Esophagus squamous epithelium (tissue), 5 donors: ENCODE measurements at places on chromosomes 2 and 18.

DNA sequence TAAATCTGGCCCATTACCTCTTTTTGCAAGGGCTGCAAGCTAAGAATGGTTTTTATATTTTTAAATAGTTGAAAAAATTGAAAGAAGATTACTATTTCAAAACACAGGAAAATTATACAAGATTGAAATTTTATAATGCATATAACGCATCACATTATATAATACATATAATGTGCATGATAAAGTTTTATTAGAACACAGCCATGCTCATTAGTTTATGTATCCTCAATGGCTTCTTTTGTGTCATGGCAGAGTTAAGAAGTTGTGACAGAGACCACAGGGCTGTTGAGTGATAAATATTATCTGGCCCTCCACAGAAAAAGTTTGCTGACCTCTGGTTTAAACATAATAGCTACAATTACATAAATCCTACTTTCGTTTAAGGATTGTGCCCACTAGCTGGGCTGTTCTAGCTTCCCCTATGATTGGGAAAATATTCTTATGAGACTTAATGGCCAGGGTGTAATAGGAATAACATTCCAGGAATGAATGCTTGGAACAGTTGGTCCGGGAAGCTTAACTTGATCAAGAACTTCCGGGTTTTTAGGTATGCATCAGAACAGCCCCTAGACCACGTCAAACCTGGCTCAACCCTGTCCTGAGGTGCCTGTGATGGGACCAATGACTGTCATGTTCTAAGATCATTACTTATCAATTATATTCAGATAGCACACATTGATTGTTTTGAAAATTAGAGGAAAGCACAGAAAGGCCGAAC is 98.7 kb upstream of the LPIN2 start:
- no peak for DNase-seq

- DNase-seq = no peak
Measured at GRCh38 chr2:74653589-74653984, 460 bp upstream of the SEMA4F start.

- no peak for DNase-seq
Measured at GRCh38 chr2:102051692-102052277, 60.0 kb downstream of the IL1R2 start.

DNA sequence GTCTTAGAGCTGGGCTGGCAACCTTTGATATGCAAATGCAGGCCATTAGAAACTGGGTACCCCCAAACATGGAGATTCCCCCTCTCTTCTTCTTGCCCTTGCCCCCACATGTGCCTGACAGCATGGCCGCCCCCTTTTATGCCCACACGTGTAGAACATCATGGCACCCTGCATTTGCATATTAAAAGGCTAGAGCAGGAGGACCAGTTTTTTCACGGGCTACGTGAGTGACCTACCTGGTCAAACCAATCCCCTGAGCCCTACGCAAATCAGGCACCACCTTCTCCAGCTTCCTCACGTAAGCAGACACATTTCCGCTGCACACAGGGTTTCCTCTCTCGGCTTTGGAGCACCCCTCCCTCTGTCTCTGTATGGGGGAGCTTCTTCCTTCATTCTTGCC is 110.9 kb upstream of the COPS8 start:
- no peak for DNase-seq

- DNase-seq = no peak
Measured at GRCh38 chr2:138699421-138699820, 80.8 kb downstream of the NXPH2 start.

- no peak for DNase-seq
Measured at GRCh38 chr2:61529944-61530735, 8.0 kb downstream of the XPO1 start.

DNA sequence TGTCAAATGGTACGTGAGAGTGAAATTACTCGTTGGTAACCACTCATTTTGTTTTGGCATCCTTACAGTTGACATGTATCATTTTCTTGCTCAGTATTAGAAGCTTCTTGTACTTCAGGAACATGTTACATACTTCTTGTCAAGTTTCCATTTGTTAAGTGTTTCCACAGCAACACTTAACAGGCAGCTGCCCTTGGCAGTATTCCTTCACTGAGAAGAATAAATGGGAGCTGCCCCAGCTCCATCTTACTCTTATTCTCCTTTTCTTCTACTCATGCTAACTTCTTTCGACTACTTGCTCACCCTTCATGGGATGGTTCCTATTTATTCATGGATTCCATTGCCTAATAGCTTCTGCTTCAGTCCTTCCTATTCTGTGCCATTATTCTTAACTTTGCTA is 60.1 kb upstream of the TUBA3E start:
- no peak for DNase-seq

DNA sequence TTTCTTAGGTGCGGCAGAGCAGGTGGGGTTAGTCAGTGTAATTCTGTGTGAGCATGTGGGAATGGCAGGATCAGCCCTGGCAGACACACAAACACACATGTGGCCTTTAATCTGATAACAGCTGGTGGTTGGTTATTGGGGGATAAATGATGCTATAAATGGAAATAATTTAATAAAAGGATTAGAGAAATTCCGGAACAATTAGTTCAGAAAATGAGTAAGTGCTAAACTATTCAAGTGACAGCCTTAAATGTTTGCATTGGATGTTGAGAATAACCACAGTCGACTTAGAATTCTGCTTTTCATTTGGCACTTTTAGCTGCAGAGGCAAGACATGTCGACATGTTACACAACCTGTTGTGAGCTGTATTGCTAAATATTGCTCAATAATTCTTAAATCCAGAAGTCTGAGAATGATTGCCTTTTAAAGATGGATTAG is 7.2 kb downstream of the SMYD1 start:
- DNase-seq = no peak

DNA sequence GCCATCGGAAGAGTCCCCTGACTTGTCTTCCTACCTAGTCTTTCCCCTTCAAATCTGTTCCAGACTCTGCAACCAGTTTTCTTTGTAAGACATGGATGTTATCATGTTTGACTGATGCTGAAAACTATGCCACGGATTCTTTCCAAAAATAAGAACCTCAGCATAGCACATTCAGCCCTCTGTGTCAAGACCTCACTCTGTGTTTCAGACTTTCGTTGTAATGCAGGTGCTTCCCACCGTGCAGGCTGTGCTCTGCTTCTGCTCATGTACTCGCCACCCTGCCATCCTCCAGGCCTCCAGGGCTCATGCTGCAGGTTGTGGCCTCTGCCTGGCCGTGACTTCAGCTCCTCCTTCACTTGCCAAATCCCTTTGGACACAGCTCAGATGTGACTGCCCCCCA is 347.0 kb upstream of the RAB12 start:
- no peak for DNase-seq

GRCh38 chr2:37098416-37099118 is 14.2 kb downstream of the GPATCH11 start:
- DNase-seq = no peak

DNA sequence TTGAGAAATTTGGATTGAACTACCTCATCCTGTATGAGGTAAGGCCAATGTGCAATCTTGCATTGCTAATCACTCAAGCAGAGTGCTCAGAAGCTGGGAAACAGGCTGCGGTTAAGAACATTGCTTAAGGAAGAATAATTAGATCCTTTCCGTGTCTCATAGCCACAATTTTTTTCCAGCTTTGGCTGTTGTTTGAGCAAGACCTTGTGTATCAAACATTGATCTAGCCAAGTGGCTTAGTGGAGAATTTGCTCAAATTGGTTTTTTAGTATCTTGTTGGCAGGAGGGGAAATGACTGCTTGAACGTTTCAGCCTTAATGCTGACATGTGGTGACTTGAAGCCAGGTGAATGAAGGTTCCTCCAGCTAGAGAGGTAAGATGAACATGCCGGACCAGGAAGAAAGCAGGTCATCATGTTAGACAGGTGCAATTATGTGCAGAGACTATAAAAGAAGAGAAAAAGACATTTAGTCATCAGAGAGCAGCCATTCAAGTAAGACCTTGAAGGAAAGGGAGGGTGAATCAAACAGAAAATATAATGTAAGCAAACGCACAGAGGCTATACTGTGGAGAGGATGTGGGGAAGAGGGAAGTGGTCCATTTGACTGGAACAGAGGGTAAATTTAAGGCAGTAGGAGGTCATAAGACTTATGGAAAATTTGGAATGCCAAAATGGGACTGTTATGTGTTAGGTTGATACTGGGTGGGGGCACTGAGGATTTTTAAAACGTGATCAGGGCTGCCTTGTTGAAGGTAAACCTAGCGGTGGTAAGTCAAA is 98.9 kb upstream of the CYP1B1 start:
- no peak for DNase-seq

DNA sequence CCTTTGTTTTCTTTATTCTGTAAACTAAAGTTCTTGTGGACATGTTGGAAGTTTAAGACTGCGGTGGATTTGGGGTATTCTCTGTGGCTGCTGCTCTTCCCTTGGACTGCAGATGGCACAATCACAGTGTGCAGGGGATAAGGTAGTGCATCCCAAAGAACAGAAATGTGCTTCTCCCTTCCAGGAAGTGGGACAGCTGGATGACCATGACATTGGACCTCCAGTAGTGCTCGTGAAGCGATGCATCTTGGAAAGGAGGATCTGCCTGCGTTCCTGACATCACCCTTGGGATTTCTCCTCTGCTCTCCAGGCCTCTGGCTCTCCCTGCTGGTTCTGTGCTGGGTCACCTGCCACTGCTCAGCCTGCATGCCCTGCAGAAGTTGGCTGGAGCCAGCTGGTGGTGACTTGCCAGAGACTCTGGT is 109.9 kb downstream of the SLC4A3 start:
- DNase-seq = no peak

GRCh38 chr18:46211816-46212215 is 107.6 kb downstream of the HAUS1 start:
- no peak for DNase-seq

DNA sequence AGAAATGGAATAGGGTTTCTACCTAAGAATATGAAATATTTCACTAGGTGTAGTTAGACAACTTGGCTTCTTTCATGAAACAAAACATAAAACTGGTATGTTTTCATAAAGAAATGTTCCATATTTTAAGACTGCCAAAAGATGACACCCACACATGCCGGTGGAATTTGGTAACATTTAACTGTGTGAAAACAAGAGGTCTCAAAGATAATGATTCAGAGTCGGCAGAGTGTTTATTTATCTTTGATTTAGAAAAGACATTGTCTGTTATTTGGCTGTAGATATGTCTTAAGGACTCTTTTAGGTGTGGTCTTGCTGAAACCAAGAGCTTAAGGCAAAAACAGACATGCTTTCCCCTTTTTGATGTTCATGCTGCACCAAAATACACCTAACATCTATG is 63.5 kb upstream of the FN1 start:
- no peak for DNase-seq

GRCh38 chr2:164090533-164090932 is 354.7 kb upstream of the FIGN start:
- no peak for DNase-seq

- DNase-seq = no peak
Measured at GRCh38 chr2:85459771-85460170, 41.3 kb downstream of the SH2D6 start.

GRCh38 chr2:134634054-134634753 is 84.6 kb downstream of the TMEM163 start:
- no peak for DNase-seq

GRCh38 chr2:164368896-164369295 is 252.4 kb downstream of the GRB14 start:
- DNase-seq = no peak

DNA sequence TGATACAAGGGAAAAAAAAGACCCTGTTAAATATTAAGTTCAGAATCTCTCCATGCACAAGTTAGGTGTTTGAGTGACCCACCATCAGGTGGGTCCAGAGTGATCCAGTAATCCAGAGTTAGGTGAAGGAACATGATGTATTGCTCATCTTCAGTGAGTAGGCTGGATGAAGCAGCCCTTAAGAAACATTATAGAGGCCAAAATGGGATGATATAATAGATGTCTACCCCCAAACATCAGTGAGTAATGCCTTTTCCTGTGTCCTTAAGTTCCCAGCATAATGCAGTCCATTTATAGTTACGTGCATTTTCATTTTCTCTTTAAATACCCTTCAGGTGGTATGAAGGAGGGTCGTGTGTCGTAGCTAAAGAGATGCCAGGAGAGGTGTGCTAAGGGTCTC is 89.6 kb downstream of the MAP4K4 start:
- DNase-seq = no peak

GRCh38 chr18:55119016-55119415 is 159.8 kb upstream of the CCDC68 start:
- DNase-seq = no peak

- DNase-seq = no peak
Measured at GRCh38 chr18:23900994-23901393, 113.6 kb upstream of the TTC39C start.

- DNase-seq = no peak
Measured at GRCh38 chr18:47077111-47077510, 41.7 kb upstream of the ELOA2 start.

GRCh38 chr2:112162956-112163355 is 24.8 kb downstream of the FBLN7 start:
- no peak for DNase-seq

DNA sequence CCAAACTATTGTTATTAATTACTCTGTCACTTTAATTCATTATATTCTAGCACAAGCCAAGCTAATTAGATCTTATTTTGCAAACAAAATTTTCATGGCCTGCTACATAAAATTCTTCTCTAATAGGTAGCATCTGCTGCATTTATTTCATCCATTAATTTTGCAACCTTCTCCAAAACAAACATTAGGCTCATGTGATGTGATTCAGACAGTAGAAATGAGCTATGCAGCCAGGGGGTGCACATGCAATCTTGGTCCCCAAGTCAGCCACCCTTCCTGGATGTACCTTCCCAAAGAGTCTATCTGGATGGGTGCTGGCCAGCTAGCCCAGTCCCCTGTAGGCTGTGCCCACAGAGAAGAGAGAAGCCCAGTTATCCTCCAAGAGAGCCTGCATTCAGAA is 242.1 kb upstream of the OSR1 start:
- no peak for DNase-seq

GRCh38 chr2:217166241-217166850 is 306.5 kb upstream of the TNP1 start:
- no peak for DNase-seq
